ENCODE measurements at places on chromosomes 4 and X.

DNA sequence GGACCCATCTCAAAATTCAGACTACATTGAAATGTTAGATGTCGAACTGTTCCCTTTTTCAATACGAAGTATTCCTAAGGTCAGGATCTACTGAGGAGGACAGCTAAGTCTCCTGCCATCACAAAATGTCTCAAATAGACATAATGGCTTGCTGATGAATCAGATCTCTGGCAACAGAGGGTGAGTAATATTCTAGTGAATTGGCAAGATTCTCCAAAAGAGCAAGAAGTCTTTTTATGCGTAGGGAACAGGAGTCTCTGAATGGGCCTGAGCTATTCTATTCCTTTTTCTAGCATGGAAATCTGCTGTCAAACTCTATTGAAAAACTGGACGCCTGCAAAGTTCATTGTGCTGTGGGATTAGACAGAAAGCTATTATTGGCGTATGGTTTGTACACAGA lies 145.4 kb downstream of the FNIP2 start:
- no peak for DNase-seq

GRCh38 chr4:175622887-175623286 lies 189.2 kb downstream of the GPM6A start:
- peak; percentile 19 for DNase-seq

DNA sequence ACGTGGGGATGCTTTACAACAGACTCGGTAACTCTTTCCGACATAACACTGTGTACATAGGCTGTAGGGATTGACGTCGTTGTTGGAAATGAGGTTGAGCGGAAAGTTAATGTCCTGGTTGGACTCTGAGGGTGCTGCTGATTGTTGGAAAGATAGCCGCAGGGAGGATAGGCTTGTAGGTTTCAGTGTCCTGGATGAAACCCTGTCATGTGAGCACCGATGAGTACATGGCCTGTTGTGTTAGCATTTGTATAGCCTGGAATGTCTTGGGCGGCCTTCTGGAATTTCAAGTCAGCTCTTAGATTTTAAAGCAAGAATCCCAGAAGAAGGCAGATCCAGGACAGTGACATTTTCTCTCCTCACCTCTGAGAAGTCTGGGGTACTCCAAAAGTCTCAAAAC lies 63.3 kb downstream of the TBC1D14 start:
- no peak for DNase-seq

DNA sequence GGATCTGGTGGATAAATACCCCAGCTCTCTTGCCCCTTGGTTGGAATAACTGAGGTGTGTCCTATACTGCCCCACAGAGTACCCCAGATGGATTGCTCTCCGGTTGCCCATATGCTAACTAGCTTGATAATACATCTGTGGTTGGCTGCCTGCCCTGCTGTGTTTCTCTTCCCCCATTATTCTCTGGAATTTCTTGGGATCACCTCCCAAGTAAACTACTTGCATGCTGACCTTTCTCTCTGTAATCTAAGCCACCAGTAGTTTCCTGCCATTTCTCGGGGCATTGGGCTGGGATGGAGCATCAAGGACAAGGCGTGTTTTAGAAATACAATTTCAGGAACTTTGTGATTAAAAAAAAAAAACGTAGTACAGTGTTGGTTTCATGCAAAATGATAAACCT lies 25.2 kb downstream of the PPP1R2C start:
- DNase-seq, result no peak

DNA sequence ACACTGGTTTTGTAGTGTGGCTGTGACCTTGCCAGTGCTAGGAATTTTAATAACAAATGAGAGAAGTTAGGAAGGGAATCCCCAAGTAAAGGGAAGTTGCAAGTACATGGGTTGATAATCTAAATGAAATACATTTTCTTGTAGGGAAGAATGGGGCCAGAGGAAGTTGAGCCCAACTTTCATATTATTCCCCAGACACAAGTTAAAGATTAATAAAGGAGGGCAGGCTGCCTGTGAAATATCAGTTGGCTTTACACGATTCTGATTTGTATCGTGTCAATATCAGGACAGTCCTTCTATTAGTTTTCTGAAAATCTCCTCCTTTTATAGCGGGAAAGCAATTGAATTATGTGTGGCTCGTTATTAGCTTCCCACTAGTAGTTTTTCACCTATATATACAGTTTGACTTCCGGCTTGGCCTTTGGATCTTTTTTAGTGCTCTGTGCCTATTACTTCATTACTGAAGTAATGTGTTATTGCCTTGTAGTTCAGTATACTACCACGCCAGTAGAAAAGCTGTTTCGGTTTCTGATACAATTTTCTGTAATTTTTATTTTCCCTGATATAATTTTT lies 1.7 kb downstream of the PDLIM5 start:
- DNase-seq, result no peak

DNA sequence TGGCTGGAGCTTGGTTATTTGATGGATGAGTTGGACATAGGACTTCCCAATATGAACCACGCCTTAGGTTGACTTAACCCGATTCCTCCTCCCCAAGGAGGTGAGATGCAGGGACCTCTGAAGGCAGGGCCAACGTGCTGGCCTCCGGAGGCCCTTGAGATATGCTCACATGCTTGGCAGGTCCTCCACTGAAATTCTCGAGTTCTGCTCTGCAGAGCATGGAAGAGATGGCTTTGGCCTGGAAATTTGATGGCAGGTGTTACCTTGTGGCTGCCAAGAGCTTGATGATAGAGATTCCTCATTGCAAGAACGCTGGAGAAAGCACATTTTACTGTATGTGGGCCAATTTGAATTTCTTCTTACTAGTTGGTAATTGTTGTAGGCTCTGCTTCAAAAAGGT lies 117.4 kb upstream of the LIMCH1 start:
- no peak for DNase-seq

- no peak for DNase-seq
These were observed 60.4 kb downstream of the PPEF2 start for GRCh38 chr4:75841641-75842520.

DNA sequence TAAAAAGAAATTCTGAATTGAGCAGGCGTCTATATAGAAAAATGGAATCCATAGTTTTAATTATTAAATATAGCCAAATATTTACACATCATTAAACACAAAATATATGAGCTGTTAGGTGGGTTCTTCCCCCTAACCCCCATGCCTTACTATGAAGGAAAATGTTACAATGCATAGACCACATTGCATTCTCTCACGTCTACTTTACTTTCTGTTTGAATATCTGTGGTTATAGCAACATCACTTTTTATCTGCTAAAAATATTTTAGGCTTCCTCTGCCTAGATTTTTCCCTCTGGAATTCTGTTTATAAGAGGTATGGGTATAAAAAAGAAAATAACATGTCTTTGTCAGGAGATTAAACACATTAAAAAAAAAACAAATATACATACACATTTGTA lies 73.1 kb downstream of the MAML3 start:
- no peak for DNase-seq

DNA sequence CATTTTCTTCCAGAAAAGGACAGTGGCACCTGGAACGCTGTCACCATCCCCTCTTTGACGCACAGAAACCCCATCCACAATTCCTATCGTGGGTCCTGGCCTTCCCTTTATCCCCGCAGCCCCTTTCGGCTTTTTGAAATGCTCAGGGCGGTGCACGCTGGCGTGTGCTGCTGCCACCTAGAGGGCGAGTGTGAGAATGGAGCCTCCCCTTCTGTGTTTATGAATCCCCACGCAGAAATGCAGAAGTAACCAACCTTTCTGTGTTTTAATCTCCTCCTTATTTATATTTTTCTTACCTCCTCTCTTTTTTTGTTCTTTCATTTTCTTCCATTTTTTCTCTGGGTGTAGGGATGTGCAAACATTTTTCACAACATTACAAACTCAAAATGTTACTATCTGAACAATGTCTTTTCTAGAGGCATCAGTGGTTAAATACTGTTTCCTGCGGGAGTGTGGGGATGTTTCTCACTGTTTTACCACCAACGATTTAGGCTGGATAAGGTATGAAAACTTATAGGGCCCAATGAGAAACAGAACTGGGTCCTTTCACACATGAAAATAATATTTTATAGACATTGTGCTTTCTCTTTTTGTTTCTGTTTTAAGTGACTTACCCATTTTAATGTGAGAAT lies 50.0 kb downstream of the TMA16 start:
- peak; percentile 54 for DNase-seq

- no peak for DNase-seq
These were observed 222.5 kb downstream of the RAB28 start for GRCh38 chr4:13261486-13262257.

GRCh38 chrX:1485033-1485432 lies 32.3 kb upstream of the ASMTL start:
- DNase-seq, result no peak

GRCh38 chr4:182245541-182246215 lies 2.5 kb downstream of the TENM3 start:
- no peak for DNase-seq

DNA sequence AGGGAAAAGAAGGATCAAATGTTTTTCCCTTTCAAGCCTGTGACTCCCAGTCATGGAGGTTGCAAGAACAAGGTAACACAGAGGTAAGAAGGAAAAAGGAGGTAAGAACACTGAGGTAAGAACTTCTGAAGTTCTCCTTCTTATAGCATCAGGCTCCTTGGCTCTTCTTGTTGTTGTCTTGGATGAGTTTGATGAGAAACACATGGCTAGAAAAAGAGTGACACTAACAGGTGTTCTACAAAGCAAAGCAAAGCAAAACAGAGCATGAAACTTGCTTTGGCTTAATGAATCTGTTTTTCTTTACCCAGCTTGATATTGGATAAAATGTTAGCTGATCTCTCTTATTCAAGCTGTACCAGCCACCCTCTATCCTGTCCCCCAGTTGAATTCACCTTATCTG lies 231.2 kb upstream of the F9 start:
- DNase-seq, result no peak

DNA sequence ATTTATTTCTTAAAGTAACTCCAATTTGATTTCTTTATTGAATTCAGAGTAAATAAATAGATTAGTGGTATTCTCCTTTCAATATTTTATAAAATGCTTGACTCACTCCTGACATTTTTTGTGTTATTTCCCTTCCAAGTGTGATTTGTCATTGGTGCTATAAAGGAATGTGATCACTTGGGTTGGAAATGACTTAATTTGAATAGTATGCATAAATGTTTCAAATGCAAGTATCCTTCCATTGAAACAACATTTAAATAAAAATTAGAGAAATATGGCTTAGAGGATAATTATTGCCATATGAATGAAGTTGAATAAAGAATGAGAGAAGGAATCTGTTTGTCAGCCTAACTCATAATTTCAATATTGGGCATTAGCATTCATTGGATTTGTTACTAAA lies 182.7 kb downstream of the PABPC4L start:
- DNase-seq, result no peak

DNA sequence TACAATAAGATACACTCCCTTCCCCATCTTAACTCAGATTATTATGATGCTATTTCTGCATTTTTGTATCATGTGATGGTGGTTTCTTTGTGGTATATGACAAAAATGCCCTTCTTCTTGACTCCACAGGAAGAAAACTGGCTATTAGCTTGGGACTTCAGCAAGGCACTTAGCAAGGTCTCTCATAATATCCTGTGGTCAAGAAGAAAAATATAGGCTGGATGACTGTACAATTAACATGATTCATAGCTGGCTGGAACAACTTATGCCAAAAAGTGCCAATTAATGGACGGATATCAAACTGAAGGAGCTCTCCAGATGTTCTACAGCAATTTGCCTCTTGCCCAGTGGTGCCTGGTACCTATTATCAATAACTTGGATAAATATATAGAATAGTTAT lies 2.3 kb upstream of the MID1IP1 start:
- DNase-seq, result no peak

DNA sequence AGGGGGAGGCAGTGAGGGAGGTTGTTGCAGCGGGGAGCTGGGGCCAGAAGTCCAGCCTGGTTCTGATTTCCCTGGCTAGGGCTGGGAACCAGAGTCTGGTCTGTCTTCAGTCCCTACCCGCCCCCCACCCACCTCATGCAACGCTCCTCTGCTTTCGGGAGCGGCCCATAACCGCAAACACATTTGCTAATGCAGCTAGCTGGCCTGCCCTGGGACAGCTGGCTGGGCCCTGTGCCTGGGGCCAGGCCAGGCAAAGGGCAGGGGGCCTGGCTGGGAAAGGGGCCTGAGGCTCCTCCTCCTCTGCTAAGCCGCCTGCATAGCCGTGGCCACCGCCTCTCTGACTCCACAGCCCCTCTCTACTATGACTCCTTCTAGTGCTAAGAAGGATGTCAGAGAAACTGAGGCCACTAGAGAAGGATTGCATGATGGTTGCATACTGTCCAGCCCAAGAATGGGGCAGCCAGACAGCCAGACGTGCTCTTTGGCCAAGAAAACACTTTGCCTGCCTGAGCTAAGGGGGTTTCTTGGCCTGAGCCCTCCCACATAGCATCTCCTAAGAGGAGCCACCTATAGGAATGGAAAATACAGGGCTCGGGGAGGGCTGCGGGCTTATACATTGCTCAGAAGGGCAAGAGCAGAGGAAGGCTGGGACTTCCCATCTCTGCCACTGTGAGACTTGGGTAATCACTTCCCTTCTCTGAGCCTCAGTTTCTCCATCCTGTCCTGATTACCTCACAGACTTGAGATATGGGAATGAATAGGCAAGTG lies 76.9 kb downstream of the PJA1 start:
- no peak for DNase-seq

DNA sequence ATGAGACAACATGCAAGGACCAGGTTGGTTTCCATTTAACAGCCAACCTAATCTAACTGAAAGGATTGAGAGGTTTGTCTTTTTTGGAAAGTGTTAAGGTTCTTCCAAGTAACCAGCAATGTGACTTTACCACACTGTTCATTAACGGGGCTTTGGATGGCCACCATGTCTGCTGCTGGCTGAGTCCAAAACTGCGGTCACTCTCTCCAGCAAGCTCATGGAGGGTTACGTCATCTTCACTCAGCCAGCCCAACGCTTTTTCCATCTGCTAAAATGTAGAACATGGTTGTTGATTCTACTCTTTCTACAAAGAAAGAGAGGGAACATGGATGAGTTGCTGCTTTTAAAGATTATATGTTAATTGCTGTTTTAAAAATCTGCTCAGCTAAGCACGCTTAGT lies 11.0 kb downstream of the PKD2 start:
- no peak for DNase-seq

DNA sequence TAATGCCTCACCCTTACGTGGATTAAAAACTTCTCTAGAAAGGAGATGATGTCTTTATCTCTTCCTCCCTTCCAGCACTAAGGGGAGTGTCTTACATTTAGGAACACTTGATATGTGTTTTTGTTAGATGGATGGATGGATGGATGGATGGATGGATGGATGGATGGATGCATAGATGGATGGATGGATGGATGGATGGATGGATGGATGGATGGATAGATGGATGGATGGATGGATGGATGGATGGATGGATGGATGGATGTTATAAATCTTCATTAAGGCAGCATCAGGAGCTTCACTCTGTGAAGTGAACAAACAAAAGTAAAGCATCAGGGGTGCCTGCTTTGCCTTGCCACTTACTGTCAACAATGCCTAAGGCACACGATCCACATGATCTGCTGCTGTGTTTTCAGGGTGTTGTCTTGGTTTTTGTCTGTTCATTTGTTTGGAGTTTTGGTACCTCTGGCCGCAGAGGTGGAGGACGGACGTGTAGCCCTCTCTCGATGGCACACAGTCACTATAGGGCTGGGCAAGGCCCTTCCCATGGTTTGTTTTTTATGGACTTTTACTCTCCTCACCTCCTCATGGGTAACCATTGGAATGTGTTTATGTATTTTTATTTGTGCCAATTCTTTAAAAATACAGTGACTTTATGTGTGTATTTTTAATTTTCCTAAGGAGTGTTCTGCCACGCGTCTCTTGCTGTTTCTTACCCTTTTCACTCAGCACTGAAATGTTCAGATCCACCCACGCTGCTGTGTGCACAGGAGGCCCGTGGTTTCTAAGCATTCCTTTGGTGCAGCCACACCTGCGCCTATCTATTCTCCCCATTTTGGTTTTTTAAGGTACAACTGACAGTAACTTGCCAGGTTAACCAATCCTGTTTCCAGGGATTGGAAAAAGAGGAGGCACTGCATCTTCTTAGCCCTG lies 91.8 kb upstream of the ENPP6 start:
- DNase-seq, result no peak

- no peak for DNase-seq
These were observed 317.1 kb upstream of the BMP3 start for GRCh38 chr4:80713409-80713808.
